M059J (cell line): ENCODE measurements at places on chromosomes 3 and 15.

- no peak for DNase-seq
Observed at GRCh38 chr3:131717493-131717892, 214.7 kb upstream of the MRPL3 start.

GRCh38 chr15:80804970-80805495 lies 25.9 kb downstream of the CEMIP start:
- no peak for DNase-seq

DNA sequence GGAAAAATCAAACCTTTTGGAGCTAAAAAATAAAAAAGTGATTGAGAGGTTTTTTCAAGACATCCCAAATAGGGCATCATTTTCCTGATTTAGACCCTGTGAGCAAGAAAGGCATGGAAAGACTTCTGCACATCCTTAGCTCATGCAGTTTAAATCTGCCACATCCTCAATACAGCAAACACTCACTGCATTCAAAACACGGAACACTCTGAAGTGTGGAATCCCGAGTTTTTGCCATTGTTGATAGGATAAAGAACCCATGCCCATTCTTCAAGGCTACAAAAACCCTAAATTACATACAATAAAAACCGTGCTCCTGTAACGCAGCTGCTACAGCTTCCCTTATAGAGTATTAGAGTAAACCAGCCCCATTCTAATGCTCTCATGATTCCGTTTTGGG lies 346.8 kb downstream of the GABRG3 start:
- no peak for DNase-seq

DNA sequence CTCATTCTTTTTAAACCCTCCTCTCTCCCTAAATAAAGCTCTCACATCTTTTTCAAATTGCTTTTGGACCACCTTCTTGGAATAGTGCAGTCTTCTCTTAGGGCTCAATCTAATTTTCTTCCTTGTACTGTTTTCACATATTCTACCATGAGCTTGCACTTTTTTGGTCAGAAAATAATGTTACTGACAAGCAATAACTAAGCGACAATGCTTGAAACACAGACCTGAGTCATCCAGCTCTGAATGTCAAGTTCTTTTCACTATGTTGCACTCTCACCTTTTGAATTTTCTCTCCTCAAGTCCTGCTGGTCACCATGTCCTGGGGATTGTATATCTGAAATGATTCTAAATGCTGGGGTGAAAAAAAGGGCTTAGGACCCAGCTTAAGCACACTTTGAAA lies 8.9 kb downstream of the TNFAIP8L3 start:
- no peak for DNase-seq

- no peak for DNase-seq
Observed at GRCh38 chr3:7436542-7436941, 575.6 kb downstream of the GRM7 start.

- peak; percentile 64 for DNase-seq
Observed at GRCh38 chr15:99507504-99508310, 58.1 kb upstream of the MEF2A start.

DNA sequence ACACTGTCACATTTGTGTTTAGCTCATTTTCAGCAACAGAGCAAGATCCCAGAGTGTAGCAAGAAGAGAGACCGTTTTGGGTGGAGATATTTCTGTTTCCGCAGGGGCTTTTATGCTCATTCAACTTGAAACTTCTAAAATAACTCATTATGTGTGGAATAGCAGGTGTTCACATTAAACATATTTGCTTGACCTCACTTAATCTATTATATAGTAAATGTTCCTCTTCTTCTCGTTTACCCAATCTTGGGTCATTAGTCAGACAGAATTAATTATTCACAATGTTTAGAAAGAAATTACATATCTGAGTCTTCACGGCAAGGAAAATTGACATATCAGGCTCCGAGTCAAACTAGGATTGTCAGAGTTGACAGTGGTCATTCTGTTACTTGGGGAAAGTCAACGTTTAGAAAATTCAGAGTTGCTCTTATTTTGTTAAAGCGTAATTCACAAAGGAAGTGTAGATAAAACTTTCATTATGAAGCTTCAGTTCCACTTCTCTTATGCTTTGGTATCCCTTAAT lies 222.9 kb downstream of the TPRG1 start:
- DNase-seq: no peak

- no peak for DNase-seq
Observed at GRCh38 chr15:73694419-73694818, 10.2 kb downstream of the CD276 start.

DNA sequence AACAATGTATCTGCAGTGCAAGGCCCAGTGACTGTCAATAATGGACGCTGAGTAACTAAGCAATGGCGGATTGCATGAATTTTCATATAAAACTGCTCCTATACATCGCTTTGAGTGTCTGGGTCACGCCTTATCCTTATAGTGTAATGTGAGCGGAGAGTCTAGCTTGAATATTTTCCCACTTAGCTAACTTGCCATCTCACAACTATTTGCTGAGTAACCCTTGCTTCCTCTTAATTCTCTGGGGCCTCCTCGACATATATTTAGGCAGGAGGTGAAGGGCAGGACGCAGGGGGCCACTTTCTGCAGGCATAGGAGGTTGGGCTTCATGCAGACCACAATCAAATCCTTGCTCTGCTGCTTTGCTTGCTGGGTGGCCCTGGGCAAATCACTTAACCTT lies 24.0 kb downstream of the ST8SIA2 start:
- no peak for DNase-seq

- no peak for DNase-seq
Observed at GRCh38 chr3:67599821-67600220, 54.6 kb downstream of the SUCLG2 start.

- DNase-seq: no peak
Observed at GRCh38 chr15:59278120-59278519, 71.5 kb downstream of the LDHAL6B start.

DNA sequence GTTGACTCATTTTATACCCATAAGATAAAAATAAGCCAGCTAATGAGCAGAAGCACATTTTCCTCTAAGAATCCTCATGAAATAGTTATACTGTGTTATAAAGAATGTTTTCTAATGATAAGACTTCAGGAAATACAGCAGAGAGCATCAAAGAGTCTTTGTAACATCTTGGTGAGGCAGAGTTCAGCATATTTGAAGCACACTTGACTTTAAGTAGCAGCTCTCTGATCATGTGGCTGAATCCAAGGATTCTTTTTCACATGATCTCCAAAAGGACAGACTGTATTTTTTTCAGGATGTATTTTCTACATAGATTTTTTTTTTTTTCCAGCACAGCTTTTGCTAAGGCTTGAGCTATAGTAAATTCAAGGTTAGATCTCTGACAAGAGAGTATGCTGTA lies 195.1 kb downstream of the SI start:
- no peak for DNase-seq

DNA sequence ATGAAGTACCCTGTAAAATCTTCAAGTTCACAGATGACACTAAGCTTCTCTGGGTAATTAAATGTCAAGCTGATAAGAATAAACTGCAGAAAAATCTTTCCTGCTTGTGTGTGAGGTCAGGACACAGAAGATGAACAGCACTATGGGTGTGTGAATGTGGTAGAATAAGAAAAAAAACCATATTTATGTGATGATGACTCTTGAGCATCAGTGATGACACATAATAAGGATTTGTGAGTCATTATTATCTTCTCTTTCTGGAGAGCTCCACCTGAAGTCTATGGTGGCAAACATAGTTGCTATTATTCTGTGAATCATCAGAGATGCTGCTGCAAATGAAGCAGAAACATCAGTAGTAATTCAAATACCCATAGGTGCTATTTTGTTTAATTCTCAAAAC lies 422.4 kb downstream of the DIPK2A start:
- DNase-seq: peak; percentile 1

DNA sequence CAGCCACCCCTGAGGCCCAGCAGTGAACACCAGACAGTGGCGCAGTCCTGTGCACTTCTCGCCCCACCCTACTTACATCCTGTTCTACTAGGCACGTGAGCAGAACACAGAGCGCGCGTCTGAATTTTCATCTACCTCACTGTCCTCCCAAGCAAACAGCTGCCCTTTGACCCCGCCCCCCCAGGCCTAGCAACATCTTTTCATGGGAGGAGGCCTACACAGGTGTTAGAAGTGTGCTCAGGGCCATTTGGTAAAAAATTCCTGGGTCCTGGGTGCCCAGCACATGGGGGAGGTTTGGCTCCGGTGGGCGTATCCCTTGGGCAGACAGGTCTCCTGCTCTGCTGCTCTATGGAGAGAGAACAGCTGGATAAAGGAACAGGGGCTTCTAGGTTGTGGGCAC lies 95.0 kb downstream of the MYLK start:
- DNase-seq: no peak

DNA sequence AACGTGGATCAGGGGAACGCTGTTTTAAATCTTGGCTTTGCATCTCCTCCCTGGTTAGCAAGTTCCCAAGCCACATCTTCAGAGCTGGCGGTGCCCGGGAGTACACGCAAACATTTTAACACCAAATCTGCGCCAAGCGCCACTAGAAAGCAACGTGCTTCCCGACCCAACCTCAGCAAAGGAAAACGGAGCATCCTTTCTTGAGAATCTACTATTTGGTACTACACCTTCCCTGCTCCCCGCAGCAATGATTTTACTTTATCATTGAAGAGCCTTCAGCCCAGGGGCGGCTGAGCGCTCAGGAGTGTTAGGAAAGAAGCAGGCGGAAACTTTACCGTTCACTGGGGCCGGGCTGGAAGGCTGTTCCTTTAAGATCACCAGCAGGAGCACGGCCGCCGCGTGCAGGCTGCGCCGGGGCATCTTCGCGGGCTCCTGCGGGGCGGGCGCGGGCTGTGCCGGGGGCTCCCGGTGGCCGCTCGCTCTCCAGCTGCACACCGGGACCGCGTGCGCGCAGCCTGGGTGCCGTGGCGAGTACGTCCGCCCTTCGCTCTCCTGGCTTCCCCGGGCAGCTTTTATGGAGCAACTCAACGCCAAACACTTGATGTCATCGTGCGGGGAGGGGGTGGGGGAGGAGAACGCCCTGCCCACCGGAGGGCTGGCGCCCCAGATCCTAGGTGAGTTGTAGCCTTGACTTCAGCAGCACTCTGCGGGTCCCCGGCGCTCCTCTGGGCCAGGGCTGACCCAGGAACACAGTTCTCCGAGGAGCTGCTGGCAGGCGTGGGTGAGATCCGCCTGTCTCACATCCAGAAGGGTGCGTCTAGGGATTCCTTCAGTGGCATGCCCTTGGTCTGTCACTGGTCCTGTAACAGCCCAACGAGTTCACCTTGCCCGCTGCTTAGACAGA lies at the start of gene CA12:
Gene CA12, minus strand, starts transcription at position 546 of the 904 bp plus-strand sequence. Its CDS starts 126 bp downstream, at position 420.
- DNase-seq: peak; percentile 29

GRCh38 chr15:39599871-39600270 lies 19.0 kb downstream of the THBS1 start:
- peak; percentile 37 for DNase-seq

GRCh38 chr3:194804796-194805195 lies 119.1 kb downstream of the FAM43A start:
- DNase-seq: no peak

DNA sequence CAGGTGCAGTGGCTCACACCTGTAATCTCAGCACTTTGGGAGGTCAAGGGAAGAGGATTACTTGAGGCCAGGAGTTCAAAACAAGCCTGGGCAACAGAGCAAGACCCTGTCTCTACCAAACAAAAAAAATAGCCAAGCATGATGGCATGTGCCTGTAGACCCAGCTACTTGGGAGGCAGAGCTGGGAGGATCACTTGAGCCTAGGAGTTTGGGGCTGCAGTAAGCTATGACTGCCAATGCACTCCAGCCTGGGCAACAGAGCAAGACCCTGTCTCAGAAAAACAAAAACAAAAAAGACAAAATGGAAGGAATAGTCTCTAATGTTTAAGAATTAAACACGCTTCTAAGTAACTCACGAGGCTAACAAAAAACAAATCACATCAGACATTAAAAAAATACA lies 106.5 kb downstream of the DLG1 start:
- no peak for DNase-seq

- no peak for DNase-seq
Observed at GRCh38 chr3:32959371-32959770, 7.9 kb downstream of the CCR4 start.

DNA sequence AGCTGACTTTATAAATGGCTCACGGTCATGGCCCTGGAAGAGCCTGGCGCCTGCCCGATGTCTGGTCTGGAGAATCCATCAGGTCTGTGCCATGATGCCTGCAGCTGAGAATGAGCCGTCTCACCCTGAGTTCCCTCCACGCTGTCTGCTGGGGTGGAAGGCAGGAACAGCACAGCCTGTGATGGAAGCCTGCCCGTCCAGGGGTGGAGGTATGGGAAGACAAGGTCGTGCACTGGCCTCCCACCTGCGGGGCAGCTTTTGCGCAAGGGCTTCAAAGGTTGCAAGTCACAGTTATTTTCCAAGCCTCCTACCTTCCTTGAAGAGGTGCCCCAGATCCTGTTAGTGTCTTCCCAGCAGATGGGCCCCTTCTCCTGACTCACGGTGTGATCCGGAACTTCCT lies 275.5 kb downstream of the FAM43A start:
- DNase-seq: no peak

GRCh38 chr3:52218026-52218425 lies 7.4 kb downstream of the TLR9 start:
- no peak for DNase-seq

- no peak for DNase-seq
Observed at GRCh38 chr3:48409291-48410201, 20.3 kb downstream of the PLXNB1 start.

DNA sequence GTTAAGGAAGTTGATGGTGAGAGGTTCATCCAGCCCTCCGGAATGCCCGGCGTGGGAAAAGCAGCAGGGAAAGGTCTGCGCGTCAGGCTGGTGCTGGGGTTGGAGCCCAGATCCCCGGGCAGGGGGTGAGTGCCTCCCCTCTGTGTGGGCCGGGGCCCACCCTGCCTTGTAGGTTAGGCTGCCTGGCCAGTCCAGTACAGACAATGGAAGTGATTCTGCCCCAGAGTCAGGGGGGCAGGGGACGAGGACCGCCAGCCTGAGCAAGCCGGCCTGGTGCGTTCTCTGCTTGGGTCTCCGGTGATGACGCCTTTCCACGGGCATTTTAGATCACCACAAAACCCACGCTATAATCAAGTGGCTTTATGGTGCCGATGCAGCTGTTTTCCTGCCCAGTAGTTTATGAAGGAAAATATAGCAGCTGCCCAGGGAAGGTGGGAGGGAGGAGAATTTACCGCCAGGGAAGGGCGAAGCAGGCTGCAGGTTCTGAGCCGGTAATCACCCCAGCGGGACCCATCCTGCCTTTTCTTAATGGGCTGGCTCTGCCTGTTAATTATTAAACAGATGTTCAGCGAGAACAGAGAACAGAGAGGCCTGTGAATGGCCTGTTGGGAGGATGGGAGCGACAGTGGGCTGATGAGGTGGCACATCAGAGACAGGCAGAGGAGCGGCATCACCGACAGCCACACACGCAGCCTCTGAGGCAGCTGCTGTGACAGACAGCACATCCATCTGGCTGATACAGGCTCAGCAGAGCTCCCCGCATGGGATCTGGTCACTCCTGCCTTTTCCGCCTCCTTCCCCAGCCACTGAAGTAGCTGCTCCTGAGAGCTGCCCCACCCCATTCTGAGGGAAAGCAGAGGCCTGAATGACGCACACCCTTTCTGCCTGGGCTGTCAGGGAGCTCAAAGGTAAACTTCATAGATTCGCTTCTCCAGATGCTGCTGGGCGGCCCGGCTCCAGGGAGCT lies 35.2 kb downstream of the BDH1 start:
- DNase-seq: no peak

GRCh38 chr3:186839874-186840641 lies 2.5 kb upstream of the ADIPOQ start:
- DNase-seq: peak; percentile 87

GRCh38 chr15:36970522-36970921 lies 129.8 kb downstream of the MEIS2 start:
- no peak for DNase-seq
